ENCODE measurements at places on chromosomes 1 and 21. TPM values are rescaled to one million over a fixed set of nuclear protein-coding genes. Genes with fewer than 3 reads are reported as not detected.

Gene HUNK
- total RNA-seq: 0.78 TPM

Gene ACTL8
- total RNA-seq: not detected

Gene SLAMF1
- total RNA-seq: 42.6 TPM

Gene RO60
- total RNA-seq: 65.3 TPM

Gene UBR4
- 139 TPM for total RNA-seq

Gene CHI3L1
- total RNA-seq: 0.37 TPM

Gene OVAAL
- not detected for total RNA-seq

Gene FNBP1L
- 0.26 TPM for total RNA-seq

Gene LCE3E
- total RNA-seq: not detected

Gene SLC1A7
- not detected for total RNA-seq

Gene CD101
- 0.08 TPM for total RNA-seq

Gene CD84
- 58.5 TPM for total RNA-seq

Gene NEK2
- total RNA-seq: 31.8 TPM

Gene MYBPH
- not detected for total RNA-seq

Gene CCDC24
- 3.2 TPM for total RNA-seq

Gene KMO
- total RNA-seq: 0.25 TPM

Gene FMO5
- total RNA-seq: 0.86 TPM

Gene PTPN7
- 181 TPM for total RNA-seq
